Spleen (tissue), 13 donors: ENCODE measurements at places on chromosomes 12 and 14. TPM values are rescaled to one million over a fixed set of nuclear protein-coding genes. Genes with fewer than 3 reads are reported as not detected.

CD27 gene
- total RNA-seq = 97.2 TPM

SLC17A8 gene
- total RNA-seq = not detected

GPR68 gene
- total RNA-seq = 4.3 TPM

DNAJC22 gene
- total RNA-seq = 0.54 TPM

KRT74 gene
- not detected for total RNA-seq

WNT5B gene
- 3.9 TPM for total RNA-seq

ZNF839 gene
- 12.9 TPM for total RNA-seq

KLHL33 gene
- total RNA-seq = not detected

TGFB3 gene
- total RNA-seq = 8.8 TPM

KCNK13 gene
- 1.3 TPM for total RNA-seq

RNASE3 gene
- total RNA-seq = 1.4 TPM

SLC2A13 gene
- total RNA-seq = 8.1 TPM

TXNDC16 gene
- total RNA-seq = 17.3 TPM

TEX52 gene
- total RNA-seq = not detected

TM7SF3 gene
- 54.8 TPM for total RNA-seq
